ENCODE measurements at places on chromosomes 12 and 14. TPM values are rescaled to one million over a fixed set of nuclear protein-coding genes. Genes with fewer than 3 reads are reported as not detected.

The TMEM132D gene
- total RNA-seq = 1.0 TPM

The SLC7A8 gene
- 49.8 TPM for total RNA-seq

DNA sequence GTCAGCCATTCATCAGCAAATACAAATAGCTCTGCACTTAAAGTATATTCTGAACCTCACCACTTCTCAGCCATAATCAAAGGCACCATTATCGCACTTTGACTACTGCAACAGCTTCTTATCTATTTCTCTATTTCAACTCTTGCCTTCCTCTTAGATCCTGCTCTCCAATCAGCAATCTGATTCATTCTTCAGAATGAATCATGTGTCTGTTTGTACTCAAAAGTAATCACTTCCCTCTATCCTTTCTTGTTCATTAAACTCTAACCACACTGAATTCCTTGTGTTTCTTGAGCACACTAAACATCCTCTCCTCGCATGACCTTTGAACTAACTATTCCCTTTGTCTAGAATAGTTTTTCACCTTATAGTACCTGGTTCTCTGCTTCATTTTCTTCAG is 12.8 kb upstream of the OR4E1 start:
- no peak overlapping the region for H3K27ac ChIP-seq
- no peaks in the 10 kb centered on the region for H3K27me3 ChIP-seq
- no peaks in the 10 kb centered on the region for H3K4me1 ChIP-seq
- no peaks in the 10 kb centered on the region for H3K36me3 ChIP-seq

DNA sequence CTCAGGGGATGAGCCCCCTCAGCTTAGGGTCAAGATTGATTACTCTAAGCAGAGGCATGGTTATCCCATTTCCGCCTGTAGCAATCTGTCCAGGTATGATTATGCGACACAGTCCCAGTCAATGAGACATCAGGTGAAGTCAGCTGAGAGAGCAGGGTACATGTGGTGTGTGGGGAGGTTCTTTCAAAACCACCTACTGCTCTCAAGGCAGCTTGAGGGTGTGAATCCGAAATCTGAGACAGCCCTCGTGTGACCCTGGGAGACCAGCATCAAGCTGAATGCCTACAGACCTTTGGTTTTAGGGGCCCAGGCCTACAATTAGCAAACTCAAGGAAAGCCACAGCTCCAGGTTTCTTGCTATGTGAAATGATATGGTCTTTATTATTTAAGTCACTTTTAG is 275.7 kb downstream of the ITPR2 start:
- DNase-seq = no peak
- no peak overlapping the region for H3K27ac ChIP-seq

GRCh38 chr12:95838125-95838524 is 20.6 kb upstream of the SNRPF start:
- H3K4me1 ChIP-seq = peaks cover 4% of the 10 kb centered on the region
- no peak overlapping the region for H3K27ac ChIP-seq
- no peaks in the 10 kb centered on the region for H3K27me3 ChIP-seq

GRCh38 chr14:64502887-64503433 is 678 bp downstream of the ZBTB25 start:
- peak overlapping the region; percentile 98 for H3K27ac ChIP-seq
- H3K4me1 ChIP-seq = peaks cover 42% of the 10 kb centered on the region
- no peak for DNase-seq
- H3K36me3 ChIP-seq = peaks cover under 1% of the 10 kb centered on the region
- H3K27me3 ChIP-seq = no peaks in the 10 kb centered on the region
- peak overlapping the region; percentile 90 for H3K4me3 ChIP-seq

DNA sequence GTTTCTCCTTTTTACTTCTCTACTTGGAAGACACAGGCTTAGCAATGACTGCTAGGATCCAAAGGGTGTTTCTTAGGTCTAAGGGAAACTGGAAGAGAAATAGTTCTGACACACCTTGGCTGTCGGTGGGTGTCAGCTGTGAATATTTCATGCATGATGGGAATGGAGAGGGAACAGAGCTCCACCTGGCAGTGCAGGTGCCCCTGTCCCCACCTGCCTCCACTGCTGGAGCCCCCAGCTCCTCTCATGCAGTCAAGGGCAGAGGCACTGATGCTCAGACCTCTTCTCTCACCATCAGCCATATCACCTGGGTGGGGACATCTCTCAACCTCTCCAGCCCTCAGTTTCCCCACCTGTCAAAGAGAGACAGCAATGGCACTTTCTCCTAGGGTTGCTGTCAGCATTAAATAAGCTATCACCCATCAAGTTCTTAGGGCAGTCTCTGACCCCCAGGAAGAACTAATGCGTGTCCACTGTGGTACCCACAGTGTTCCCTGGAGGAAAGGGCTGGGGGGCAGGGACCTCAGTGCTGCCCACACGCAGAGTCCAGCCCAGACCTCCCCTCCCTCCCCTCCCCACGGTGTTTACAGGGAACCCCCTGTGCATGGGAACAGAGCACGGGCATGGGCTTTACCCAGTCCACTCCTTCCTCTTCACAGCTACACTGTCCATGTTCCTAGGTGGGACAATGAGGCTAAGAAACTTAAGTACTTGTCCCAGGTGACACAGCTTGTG is 69.1 kb downstream of the C14orf132 start:
- no peaks in the 10 kb centered on the region for H3K27me3 ChIP-seq
- H3K4me1 ChIP-seq = no peaks in the 10 kb centered on the region
- DNase-seq = no peak
- H3K27ac ChIP-seq = no peak overlapping the region
- H3K36me3 ChIP-seq = no peaks in the 10 kb centered on the region

- peak overlapping the region; percentile 92 for H3K4me3 ChIP-seq
- H3K36me3 ChIP-seq = peaks cover 97% of the 10 kb centered on the region
- H3K27me3 ChIP-seq = no peaks in the 10 kb centered on the region
- H3K27ac ChIP-seq = peak overlapping the region; percentile 3
- peaks cover 59% of the 10 kb centered on the region for H3K4me1 ChIP-seq
These were observed 9.5 kb downstream of the SLC38A2 start for GRCh38 chr12:46362895-46363581.

Data from upper lobe of right lung (tissue), 1 donor.